ENCODE measurements at places on chromosomes 3 and 15.

GRCh38 chr3:30760040-30760695 lies 134.3 kb downstream of the GADL1 start:
- DNase-seq, result no peak

DNA sequence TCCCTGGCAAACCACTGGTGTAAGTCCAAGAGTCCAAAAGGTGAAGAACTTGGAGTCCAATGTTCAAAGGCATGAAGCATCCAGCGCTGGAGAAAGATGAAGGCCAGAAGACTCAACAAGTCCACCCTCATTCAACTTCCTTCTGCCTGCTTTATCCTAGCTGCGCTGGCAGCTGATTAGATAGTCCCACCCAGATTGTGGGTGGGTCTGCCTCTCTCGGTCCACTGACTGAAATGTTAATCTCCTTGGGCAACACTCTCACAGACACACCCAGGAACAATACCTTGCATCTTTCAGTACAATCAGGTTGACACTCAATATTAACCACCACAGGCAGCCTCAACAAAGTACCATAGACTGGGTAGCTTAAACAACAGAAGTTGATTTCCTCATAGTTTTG lies 245.9 kb upstream of the IGF1R start:
- DNase-seq, result no peak

GRCh38 chr15:31389576-31389975 lies 62.9 kb downstream of the KLF13 start:
- DNase-seq, result no peak

DNA sequence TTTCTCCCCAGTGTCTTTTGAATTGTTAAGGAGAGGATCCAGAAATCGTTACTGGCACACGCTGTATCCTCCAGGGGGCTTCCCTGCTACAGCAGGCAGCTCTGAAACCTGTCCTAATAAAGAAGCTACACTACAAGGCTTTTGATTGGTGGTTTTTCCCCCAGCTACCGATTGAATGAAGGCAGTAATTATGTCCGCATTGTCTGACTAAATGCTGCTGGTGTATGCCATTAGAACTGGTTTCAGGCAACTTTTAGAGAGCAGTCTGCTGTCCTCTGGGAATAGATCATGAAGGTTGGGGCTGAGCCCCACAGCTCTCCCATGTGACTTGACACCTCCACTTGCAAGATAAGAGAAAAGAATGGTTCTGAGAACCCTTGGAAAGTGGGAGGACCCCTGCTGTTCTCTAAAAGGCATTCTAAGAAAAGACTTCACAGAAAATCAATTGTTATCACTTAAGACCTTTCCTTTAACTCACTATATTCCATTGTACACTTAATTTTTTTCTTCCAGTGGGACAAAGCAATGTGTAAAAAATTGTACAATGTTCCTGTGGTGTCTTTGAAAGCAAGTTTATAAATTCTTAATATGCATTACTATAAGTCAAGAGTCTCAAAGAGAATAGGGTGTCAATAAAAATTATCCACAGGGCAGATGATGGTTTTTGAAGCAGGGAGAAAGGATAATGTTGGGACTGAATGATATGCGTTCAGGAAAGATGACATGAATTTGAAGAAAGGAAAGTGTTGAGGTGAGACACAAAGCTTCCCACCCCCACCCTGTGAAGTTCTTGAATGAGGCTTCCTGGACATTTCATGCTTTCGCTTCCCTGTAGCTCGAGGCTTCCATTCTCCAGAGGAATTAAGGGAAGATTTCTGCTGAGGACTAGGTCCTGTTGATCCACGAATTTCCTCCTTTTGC lies 53.0 kb upstream of the DAZL start:
- DNase-seq, result no peak

DNA sequence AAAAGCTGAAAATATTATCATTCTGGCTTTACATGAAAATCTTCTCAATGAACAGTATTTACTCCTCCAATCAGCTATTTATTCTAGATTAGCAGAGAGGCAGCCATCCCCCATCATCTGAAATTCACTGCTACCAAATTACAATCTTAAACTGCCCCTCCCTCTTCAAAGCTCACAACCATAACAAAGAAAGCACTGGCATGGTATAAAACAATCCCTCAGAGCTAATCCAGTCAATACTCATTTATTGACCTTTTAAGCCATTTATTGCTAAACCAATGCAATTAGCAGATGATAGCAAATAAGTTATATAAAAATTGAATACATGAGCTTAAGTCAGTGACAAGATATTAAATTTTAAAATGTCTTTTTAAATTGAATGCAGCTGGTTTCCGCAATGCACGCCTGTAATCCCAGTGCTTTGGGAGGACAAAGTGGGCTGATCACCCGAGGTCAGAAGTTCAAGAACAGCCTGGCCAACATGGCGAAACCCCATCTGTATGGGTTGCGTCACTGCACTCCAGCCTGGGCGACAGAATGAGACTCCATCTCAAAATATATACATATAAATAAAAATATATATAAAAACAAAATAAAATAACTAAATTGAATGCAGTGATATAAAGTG lies 12.1 kb downstream of the SLC4A7 start:
- no peak for DNase-seq

GRCh38 chr15:91695799-91696198 lies 157.7 kb upstream of the SLCO3A1 start:
- no peak for DNase-seq

GRCh38 chr15:57500979-57501576 lies 90.6 kb upstream of the MYZAP start:
- DNase-seq, result no peak

GRCh38 chr15:101065570-101066221 lies 146.5 kb downstream of the LRRK1 start:
- no peak for DNase-seq

DNA sequence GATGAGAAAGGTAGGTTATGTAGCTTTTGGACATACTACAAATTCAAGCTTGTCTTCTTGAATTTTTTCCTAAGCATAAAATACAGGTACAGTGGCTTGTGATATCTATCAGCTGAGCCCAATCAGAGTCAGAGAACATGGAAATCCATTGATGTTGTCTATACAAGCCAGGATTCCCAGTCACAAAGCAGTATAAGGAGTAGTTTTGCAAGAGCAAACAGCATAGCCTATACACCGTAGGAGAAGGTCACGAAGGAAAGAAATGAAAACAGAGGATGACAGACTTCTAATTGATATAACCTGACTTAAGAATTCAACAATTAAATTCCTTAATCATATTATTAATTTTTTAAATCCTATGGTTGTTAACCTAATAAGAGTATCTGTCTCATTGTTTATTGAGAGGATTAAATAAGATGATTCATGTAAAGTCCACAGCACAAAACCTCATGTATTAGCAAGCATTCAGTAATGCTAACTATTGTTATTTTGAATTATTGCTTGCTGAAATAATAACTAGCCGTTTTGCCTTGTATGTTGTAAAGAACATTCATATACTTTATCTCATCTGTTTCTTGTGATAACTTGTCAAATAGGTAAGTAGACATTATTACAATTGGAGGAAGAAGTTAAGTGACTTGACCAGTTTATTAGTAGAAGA lies 276.6 kb upstream of the ZPLD1 start:
- DNase-seq, result no peak

DNA sequence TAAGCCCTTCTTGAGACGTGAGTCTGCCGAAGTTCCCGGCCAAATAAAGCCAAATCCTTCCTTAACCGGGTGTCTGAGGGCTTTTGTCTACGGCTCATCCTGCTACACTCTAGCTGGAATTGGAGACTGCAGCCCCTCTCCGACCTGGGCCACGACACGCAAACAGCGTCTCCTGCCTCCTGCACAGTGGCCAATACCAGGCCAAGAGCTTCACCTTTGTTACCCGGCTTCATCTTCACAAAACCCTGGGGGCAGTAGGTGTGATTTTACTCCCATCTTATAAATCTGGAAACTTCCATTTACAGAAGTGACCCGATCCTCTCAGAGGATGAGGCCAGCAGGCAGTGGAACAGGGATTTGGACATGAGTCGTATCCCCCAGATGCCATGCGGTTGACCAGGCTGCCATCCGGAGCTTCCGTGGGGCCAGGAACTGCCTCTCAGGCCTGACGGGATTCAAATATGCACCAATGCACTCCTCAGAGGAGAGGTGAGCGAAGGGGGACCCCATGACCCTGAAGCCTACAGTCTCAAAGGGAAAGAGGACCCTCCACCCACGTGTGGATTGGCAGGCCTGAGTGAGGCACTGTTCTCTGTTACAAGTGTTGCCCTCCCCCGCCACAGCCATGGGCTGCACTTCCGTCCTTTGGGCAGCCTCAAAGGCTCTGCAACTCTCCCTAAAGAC lies 53.2 kb upstream of the KLF13 start:
- no peak for DNase-seq
